SK-N-DZ (cell line): ENCODE measurements at places on chromosomes 2 and 18.

DNA sequence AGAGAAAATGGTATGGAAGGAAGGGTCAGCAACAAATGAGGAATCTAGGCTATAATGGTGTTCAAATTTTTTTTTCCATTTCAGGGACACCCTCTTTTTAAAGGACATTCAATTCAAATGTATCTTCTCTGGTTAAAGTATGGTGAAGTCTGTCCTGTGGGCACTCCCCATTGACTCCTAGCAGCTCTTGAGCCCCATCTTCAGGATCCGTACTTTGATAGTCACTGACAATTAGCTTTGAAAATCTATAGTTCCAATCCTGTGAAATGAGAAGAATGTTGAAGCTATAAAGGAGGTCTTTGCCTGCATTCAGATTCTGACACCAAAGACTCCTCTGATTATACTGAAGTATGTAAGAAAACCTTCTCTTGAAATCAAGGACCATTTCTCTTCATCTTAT is 43.3 kb downstream of the KCNH7 start:
- DNase-seq, result no peak

- no peak for DNase-seq
These were observed 11.2 kb downstream of the CASP10 start for GRCh38 chr2:201194097-201194496.

DNA sequence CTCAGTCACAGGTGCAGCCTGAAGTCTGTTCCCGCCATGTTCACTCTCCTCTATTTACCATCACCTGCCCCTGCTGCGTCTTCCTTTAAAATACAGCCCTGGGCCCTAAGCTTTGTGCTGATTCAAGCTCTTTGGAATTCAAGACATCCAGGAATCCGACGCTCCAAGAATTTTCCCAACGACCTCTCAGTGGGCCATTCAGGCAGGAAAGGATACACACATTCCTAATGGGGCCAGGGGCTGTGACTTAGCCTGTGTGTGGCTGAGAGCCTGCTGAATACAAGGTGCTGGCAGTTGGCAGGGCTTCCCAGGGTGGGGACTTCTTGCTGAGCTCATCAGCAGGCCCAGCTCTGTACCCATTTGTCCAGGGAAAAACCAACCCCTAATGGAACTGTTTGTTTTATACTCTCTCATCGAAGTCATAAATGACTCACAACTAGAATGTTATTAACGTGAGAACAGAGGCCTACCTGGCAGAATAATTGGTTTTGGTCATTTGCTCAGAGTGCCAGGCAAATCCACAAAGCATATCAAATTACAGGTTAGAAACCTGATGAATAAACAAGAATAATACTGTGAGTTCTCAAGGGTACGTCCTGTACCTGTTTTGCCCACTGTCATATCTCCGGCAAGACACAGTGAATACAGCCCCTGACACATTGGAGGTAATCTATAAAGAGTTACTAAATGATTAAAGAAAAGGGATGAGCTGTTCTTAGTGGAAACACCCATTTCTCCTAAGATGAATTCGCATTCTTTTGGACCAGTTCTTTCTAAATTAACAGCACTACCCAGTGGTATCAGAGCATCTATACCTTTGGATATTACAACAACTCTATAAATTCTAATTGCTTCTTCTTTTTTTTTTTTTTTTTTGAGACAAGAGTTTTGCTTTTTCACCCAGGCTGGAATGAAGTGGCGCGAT is 12.6 kb upstream of the KCMF1 start:
- DNase-seq, result no peak

DNA sequence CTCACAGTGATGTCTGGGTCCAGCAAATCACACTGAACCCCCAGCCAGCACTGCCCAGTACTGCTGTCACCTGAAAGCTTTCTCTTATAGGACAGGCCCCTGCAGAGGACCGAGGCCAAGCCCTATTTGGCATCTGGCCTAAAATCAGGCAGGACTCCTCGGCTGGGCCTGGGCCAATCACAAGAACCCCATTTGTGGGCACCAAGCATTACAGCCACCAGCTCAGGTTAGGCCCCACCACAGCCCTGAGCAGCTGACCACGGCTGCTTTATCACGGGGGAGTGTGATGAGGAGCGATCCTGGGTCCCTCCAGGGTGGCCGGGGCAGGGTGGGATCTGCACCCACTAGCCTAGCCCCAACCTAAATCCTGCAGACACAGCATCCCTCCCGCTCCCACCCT is 8.2 kb downstream of the BIN1 start:
- no peak for DNase-seq

DNA sequence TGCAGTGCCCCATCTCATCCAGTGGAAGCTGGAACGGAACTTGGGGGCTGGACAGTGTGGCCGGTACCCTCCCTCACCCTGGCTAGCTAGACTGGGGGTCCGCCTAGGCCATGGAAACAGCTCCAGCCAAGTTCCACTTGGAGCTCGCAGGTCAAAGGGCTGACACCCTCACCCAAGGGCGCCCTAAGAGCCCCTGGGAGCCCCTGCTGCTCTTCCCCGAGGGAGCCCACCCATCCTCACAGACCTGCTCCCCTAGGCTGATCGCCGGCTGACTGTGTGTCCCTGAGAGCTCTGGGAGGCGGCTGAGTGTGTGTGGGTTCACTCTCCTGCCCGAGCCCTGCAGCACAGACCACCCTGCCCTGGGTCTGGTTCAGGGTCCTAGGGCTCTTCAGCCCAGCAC is 118.2 kb upstream of the OTOS start:
- DNase-seq, result no peak

GRCh38 chr18:46250084-46250811 is 146.1 kb downstream of the HAUS1 start:
- no peak for DNase-seq

DNA sequence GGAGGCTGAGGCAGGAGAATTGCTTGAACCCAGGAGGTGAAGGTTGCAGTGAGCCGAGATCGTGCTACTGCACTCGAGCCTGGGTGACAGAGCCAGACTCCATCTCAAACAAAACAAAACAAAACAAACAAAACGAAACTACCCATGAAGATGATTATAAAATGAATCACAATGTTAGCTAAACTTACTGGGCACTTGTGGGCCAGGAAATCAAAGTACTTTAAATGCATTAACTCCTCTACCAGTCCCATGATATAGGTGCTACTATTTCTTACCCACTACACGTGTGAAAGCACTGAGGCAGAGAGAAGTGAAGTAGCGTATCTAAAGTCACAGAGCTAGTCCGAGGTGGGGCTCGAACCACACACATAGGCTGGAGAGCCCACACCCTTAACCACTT is 53.6 kb downstream of the POLE4 start:
- no peak for DNase-seq

GRCh38 chr2:105790461-105791149 is 45.9 kb downstream of the NCK2 start:
- DNase-seq, result no peak

GRCh38 chr2:45741161-45741850 is 89.8 kb downstream of the PRKCE start:
- no peak for DNase-seq

DNA sequence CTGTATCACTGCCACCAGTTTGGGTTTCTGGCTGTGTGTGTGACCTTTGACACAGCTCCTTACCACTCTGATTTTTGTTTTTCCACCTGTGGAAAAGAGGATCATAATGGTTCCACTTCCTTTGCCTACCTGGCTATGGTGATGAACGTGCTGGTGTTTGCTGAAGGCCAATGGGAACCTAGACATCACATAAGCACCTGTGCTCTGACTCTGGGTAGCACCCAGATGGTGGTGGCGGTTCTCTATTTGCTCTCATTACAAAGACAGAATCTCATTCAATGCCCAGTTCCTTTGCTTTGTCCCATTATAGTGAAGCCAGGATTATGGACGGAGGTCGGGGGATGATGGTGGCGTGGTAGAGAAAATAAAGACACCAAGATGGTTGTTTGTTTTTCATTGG is 121.2 kb upstream of the GATA6 start:
- DNase-seq, result no peak

- DNase-seq, result no peak
These were observed 62.8 kb downstream of the SFXN5 start for GRCh38 chr2:73008766-73009135.

GRCh38 chr18:50611529-50611941 is 51.6 kb downstream of the MAPK4 start:
- no peak for DNase-seq

GRCh38 chr2:234406085-234406484 is 90.8 kb downstream of the ARL4C start:
- peak; percentile 22 for DNase-seq

- peak; percentile 97 for DNase-seq
These were observed 556.3 kb downstream of the ARHGAP15 start for GRCh38 chr2:143685421-143686078.

GRCh38 chr18:79600141-79600540 is 79.5 kb upstream of the CTDP1 start:
- no peak for DNase-seq

- no peak for DNase-seq
These were observed 61.5 kb downstream of the VRK2 start for GRCh38 chr2:58107803-58108710.

GRCh38 chr2:238441262-238442114 is 14.8 kb downstream of the ASB1 start:
- DNase-seq, result no peak

DNA sequence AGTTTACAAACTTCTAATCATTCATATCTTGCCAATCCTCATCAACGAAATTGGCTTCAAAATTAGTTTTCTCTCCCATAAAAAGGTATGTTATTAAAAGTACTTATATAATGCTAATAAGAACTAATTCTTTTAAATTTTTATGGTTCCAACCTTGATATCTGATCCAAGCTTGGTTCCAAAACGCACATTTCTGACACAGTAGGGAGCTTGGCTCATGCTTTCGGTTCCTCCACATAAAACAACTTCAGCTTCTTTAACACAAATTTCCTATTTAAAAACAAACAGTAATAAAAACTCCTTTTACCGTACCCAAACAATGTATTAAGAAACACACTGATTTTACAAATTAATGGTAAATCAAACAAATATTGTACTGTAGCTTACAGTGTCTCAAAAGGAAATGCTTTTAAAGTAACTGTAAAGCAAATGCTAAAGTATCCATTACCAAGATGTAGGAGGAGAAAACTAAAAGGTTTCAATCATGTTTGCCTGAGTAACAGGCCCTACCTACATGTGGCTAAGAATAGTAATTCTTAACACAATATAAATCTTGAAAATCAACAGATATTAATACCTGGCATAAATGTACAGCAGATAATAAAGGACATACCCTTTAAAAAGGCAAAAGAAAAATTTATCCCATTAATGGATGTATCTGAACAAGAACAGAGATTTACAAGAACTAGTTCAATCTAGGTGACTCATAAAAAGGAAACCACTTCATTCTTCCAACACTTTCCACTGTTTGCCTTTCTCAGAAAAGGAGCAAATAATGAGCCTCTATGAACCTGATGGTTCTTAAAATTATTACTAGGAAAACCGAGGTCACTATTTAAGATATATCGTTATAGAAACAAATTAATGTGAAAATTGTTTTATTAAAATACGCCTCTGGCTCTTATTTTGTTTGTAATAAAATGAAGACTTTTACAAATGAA is 17.5 kb downstream of the ACAA2 start:
- DNase-seq, result no peak

- DNase-seq, result no peak
These were observed 12.1 kb upstream of the HES6 start for GRCh38 chr2:238251986-238252385.

DNA sequence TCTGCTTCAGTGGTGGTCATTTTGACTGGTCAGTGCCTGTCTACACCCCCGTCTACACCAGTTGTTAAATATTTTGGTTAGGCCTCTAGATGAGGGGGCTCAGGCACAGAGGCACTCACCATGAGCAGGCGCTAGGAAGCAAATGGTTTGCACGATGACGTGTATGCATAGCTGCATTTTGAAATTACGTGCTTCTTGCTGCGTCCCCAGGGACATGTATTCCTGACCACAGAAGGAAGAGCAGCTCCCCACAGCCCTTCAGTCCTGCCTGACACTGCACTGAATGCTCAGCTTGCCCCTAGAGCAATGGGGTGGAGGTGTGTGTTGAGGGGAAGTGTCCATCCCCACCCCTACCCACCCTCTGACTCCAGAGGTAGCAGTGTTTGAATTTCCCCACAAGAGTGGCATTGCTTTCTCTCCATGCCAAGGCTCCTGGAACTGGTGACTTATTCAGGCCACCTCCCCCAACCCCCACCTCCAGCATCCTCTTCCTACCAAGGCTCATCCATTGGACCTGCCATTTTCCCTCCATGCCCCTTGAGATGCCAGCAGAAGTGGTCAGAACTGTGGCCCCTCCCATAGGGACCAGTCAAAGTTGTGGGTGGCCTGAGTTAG is 11.4 kb upstream of the ZAP70 start:
- DNase-seq, result no peak

GRCh38 chr2:191347881-191348280 is 102.7 kb downstream of the MYO1B start:
- DNase-seq, result no peak

- no peak for DNase-seq
These were observed 77.4 kb downstream of the TANC1 start for GRCh38 chr2:159045545-159046454.

DNA sequence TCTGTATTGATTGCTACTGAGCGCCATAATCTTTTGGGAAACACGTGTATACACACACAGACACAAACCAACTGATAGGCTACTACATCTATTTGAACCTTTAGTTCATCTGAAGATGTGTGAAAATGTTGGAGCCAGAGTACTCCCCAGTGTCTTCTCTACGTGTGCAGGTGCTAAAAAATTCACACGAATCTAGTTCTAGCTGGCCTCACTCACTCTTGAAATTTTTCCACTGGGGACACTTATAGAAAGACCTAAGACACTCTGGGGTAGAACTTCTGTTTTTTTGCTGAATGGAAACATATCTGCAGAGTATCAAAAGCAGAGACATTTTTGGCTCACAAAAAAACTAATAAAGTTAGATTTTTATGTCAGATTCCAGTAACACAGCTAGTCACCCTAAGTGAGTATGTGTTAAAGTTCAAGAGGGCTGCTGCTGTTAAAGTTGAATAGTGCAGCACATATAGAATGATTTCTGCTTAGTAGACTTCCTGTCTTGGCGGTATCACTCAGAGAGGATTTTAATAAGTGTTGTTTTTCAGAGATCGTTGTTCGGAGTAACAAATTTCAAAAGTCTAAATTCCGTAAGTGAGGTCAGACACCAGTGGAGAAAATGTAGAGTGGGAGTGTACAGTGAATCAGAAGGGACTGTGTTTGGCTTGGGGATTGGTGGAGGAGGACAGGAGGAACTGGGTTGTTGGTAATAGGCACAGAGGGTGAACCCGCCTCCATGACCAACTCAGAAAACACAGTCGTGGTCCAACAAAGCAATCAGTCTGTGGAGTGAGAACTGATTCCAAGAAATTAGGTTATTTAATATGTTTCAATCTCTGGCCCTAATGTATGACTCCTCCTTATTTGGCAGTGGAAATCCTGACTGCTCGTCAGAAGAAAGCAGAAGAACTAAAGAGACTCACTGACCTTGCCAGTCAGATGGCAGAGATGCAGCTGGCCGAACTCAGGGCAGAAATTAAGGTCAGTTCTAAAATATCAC is 43.1 kb downstream of the KCTD18 start:
- no peak for DNase-seq

DNA sequence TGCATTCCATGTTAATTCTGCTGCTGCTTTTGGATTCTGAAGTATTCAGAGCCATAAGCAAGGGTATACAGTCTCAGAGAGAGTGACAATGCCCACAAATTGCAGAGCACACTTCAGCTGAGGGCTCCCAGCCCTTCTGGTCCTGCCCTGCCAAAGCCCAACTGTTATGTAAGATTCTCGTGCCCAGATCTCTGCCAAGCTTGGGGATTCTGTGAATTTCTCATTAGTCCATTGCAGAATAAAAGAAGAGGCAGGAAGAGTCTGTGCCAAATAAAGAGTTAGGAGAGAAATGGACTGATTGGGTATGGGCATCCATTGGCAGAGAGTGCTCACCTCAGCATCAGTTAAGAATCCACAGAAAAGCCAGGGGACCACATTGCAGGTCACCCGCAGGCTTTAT is 112.0 kb upstream of the PNPT1 start:
- no peak for DNase-seq

- DNase-seq, result no peak
These were observed 216.1 kb downstream of the ETAA1 start for GRCh38 chr2:67613227-67613626.
